ENCODE measurements at places on chromosomes 16 and 17. TPM values are rescaled to one million over a fixed set of nuclear protein-coding genes. Genes with fewer than 3 reads are reported as not detected.

Gene CFAP97D1
- not detected for total RNA-seq

Gene CLEC10A
- total RNA-seq = 8.9 TPM

Gene LDHD
- 67.2 TPM for total RNA-seq

Gene CHST5
- 27.4 TPM for total RNA-seq

Gene PRAC2
- 6.6 TPM for total RNA-seq

Gene INO80E
- 78.4 TPM for total RNA-seq

Gene CTF1
- 1.5 TPM for total RNA-seq

Measured in mucosa of descending colon (tissue), 3 donors.